ENCODE measurements at places on chromosomes 4 and X.

DNA sequence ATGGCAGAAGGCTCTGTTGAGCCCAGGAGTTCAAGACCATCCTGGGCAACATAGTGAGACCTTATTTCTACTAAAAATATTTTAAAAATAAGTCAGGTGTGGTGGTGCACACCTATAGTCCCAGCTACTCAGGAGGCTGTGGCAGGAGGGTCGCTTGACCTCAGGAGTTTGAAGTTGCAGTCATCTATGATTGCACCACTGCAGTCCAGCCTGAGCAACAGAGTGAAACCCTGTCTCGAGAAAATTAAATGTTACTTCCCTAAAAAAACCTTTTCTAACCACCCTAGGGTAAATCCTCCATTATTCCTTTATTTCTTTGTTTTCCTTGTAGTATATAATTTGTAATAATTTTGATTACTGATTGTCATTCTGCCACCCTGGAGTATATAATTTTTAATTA lies 7.9 kb downstream of the FAM200B start:
- no peak for DNase-seq

GRCh38 chr4:138329506-138330070 lies 87.4 kb upstream of the SLC7A11 start:
- no peak for DNase-seq

- no peak for DNase-seq
These were observed 174.6 kb upstream of the PGRMC2 start for GRCh38 chr4:128462103-128462783.

- no peak for DNase-seq
These were observed 416.7 kb upstream of the MAOA start for GRCh38 chrX:43239356-43239755.

GRCh38 chr4:84895283-84895682 lies 71.2 kb downstream of the WDFY3 start:
- no peak for DNase-seq

DNA sequence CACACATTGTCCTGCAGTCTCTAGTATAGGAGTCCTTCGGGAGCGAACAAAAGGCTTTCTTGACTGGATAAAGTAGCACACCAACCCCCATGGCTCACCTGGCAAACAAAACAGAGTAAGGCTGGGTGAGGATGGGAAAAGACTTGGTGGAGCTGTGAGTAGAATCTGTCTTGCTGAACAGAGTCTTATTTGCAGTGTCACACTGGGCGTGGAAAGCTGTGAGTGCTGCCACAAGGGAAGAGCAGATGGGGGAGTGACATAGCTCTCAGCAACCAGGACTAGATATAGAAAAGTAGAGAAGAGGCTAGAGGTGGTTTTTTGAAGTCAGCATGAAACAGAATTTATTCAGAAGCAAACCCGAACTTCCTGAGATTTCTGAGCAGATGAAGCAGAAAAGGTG lies 137.2 kb upstream of the ESX1 start:
- no peak for DNase-seq

DNA sequence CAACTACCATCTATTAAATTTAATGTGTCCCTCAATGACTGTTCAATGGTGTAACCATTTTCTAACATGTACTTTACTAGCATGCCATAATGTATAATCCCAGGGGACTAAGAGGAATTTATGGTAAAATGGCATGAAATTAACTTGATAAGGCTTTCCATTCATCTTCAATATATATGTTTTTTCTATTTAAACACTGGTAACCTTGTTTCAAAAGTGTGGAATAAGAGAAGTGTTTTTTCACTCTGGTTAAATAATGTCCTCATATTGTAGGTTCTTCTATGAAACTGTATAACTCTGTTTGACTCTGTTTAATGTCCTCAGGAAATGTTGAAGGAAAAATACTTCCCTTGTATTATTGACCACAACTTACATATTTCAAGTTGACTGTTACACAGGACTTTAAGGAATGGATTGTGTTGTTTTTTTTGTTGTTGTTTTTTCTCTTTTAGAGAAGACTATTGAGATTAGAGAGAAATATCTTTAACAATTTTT lies 113.8 kb upstream of the ARSJ start:
- DNase-seq, result no peak

- DNase-seq, result no peak
These were observed 75.5 kb upstream of the ADRA2C start for GRCh38 chr4:3690551-3691152.

GRCh38 chrX:115311139-115311538 lies 21.6 kb downstream of the LUZP4 start:
- no peak for DNase-seq

- DNase-seq, result no peak
These were observed 274.1 kb upstream of the GK2 start for GRCh38 chr4:79682161-79682560.

DNA sequence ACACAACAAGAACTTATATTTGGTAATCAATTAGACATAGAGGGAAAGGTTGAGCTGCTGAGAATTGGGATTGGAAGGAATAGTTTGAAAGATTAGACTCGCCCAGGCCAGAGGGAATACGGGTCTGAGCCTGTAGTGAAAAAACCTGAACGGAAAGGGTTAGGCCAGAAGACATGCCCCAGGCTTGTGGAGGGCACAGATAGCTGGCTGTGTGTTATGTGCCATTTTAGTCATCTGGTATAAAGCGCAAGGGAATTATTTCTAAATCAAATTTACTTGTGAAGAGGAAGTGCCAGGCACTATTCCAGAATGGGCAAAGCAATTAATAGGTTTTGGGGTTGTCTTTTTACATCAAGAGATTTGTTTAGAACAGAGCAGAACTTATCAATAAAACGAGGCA lies 187.5 kb upstream of the ANKRD50 start:
- no peak for DNase-seq

- no peak for DNase-seq
These were observed 5.6 kb downstream of the MAOA start for GRCh38 chrX:43661521-43662240.

GRCh38 chr4:30881985-30882384 lies 161.8 kb downstream of the PCDH7 start:
- DNase-seq, result no peak

DNA sequence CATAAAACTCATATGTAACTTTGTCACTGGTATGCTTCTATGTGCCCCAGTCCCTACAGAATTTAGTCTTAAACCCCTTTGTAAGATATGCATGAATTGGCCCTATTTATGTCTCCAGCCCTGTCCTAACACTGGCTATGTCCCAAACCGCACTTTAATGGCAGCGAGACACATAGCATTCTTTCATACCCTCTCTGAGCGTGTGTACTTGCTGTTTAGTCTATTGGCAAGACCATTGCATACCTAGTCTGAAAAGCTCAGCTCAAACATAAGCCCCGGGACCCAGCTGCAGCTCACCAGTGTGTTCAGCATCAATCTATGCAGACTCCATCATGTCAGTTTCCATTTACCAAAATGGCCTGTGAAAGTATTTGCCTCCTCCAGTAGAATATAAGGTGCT lies 1018.4 kb upstream of the TENM3 start:
- DNase-seq, result no peak

DNA sequence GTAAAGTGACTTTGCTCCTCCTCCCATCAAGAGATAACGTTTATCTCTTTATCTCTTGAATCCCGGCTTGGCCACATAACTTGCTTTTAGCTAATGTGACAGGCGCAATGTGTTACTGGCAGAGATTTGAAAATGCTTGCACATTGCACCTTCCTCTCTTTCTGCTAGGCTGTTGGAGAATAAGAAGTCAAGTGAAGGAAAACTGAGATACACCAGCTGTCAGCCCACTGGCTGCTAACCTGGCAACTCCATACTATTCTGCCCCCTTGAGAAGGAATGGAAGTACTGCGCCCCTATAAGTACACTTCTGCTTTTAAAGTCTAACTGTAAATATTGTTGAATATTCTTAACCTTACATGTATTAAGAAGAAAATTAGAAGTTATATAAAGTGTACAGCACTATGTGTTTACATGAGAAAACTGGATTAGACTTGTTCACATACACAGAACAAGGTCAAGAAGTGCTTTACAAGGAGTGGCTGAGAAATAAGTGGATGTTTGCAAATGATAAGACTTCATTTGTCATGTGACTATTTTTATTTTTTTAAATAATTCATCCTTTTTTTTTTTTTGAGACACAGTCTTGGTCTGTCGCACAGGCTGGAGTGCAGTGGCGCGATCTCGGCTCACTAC lies 424.5 kb upstream of the CTSO start:
- peak; percentile 56 for DNase-seq
